Neural crest cell (in vitro differentiated cells): ENCODE measurements at places on chromosomes 6 and 20. TPM values are rescaled to one million over a fixed set of nuclear protein-coding genes. Genes with fewer than 3 reads are reported as not detected.

- DNase-seq = no peak
Observed at GRCh38 chr20:48697845-48698491, 129.8 kb downstream of the PREX1 start.

- DNase-seq = no peak
Observed at GRCh38 chr6:39298061-39298460, 16.2 kb downstream of the KCNK17 start.

Gene HLA-DQB2
- total RNA-seq = not detected in 2 replicates

DNA sequence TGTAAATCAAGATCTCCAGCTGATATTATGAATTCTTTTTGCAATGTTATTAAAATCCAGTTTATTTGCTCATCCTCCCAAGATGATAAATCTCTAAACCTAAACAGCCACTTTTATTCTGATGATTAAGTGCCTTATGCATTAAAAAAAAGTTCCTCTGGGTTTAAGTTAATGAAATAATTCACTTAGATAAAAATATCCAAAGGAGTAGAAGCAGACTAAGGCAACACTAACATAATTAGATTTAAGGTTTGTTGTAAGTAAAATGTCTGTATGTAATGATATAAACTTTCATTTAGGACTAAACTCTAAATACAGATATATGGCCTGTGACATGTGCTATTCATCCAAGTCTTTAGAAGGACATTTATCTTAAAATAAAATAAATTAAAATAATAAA is 457.2 kb downstream of the TENT5A start:
- DNase-seq = no peak

DNA sequence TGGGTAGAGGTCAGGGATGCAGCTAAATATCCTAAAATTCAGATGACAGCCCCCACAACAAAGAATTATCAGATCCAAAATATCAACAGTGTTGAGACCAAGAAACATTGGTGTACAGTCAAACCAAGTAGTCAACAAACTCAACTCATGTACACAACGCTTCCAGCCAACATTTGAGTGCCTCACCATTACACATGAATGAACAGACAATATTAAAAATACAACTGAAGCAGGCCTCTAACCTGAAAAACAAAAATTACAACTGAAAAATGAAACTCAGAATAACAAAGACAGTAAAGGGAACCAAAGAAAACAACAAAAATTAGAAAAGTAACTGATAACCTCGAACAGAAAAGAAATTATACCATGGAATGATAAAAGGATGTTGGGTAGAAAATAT is 46.2 kb downstream of the HACE1 start:
- DNase-seq = no peak

Gene PTCRA
- total RNA-seq = not detected in 2 replicates

- no peak for DNase-seq
Observed at GRCh38 chr6:8627085-8627861, 191.9 kb upstream of the SLC35B3 start.
